ENCODE measurements at places on chromosomes 3 and 15.
A peak's percentile ranks its signal among the peaks of the same experiment; 100 is the strongest.

DNA sequence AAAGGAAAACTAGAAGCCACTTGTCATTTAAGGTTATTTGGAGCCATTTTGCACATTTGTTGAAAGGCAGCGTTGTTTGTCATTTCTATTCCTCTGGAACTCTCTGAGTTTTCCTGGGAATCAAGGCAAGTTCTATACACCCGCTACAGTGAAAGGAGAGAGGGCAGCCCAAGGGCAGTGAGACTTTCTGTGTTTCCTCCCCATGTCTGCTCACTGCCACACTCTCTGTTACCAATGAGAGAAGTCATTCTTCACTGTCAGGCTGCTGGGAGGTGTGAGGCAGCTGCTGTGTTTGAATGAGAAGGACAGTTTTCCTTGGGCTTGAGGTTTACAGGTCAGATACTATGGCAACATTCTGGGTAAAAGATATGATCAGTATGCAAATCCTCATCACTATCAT, 36.0 kb downstream of the ATP13A5 start:
- DNase-seq, result no peak

GRCh38 chr3:83193526-83193925, 1432.1 kb upstream of the GBE1 start:
- DNase-seq, result no peak

DNA sequence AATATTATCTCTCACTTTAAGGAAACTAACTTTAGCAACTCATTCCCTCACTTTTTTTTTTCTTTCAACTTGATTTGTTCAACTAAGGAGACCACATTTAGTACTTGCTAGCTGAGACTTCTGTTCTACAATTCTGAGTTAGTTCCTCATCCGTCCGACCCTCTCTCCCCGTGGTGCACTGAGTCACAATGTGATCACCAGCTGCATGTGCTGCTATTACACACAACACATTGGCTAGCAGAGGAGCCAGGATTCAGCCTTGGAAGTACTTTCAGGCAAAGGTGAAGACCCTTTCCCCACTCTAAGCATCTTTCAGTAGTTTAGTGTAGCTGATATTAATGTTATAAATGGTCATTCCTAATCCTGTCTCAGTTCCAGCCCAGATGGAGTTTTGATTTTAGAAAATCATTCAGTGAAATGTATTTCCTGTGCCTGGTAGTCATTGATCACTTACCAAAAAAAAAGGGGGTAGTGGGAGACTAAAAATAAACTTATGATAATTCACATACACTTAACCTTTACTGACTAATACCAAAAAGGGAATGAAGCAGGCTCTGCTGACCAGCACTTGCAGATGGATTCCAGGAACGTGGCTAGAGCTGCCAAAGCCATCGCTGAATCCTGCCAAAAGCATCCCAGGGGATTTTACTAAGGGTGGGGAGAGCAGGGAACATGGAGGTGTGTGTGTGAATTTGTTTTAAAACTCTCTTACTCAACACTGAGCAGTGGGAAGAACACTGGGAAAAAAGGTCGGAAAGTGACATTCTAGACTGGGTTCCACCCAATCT, 424.8 kb downstream of the LPP start:
- DNase-seq, result peak; percentile 57

- DNase-seq, result no peak
Measured at GRCh38 chr3:42051384-42052131, 39.6 kb upstream of the TRAK1 start.

GRCh38 chr3:129690406-129690805, 83.9 kb upstream of the PLXND1 start:
- DNase-seq, result no peak

DNA sequence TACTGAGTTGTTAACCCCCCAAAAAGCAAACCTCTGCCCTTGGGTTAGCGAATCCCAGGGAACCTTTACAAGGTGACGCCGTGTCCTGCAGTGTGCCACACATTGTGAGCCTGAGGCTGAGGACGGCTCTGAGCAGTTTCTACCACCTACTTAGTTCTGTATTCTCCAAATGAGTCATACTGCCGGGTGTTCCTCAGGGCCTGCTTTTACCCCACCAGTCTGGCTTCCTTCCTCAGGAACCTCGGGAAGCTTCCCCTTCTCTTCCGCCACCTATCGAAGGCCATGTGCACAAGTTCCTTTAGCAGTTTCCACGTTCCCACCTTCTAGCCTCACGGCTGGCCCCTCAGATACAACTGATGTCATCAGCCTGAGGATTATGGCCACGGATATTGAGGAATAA, 384.0 kb upstream of the TPM1 start:
- DNase-seq, result no peak

Measured in posterior cingulate gyrus (tissue), 11 donors.